ENCODE measurements at places on chromosomes 13 and 19.

DNA sequence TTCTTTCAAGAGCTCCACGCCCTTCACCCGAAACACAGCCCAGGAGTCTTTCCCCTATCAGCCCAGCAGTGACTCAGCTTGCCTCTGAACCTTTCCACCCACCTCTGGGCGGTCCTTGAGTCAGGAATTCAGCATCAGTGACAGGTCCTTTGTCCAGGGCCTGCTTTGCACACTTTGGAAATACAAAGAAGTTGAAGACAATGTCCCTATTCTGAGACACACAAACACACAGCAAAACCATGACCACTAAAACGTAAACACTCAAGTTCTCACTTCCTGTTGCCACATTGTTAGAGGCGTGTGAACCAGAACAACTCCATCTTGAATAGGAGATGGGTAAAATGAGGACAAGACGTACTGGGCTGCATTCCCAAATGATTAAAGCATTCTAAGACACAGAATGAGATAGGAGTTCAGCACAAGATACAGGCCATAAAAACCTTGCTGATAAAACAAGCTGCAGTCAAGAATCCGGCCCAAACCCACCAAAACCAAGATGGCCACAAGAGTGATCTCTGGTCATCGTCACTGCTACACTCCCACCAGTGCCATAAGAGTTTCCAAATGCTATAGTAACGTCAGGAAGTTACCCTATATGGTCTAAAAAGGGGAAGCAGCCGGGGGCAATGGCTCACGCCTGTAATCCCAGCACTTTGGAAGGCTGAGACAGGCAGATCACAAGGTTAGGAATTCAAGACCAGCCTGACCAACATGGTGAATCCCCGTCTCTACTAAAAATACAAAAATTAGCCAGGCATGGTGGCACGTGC, 49.2 kb upstream of the ATP12A start:
- no peak for DNase-seq

GRCh38 chr13:109900320-109900719, 113.9 kb upstream of the IRS2 start:
- DNase-seq = no peak

GRCh38 chr13:93867481-93867880, 612.0 kb downstream of the DCT start:
- no peak for DNase-seq

DNA sequence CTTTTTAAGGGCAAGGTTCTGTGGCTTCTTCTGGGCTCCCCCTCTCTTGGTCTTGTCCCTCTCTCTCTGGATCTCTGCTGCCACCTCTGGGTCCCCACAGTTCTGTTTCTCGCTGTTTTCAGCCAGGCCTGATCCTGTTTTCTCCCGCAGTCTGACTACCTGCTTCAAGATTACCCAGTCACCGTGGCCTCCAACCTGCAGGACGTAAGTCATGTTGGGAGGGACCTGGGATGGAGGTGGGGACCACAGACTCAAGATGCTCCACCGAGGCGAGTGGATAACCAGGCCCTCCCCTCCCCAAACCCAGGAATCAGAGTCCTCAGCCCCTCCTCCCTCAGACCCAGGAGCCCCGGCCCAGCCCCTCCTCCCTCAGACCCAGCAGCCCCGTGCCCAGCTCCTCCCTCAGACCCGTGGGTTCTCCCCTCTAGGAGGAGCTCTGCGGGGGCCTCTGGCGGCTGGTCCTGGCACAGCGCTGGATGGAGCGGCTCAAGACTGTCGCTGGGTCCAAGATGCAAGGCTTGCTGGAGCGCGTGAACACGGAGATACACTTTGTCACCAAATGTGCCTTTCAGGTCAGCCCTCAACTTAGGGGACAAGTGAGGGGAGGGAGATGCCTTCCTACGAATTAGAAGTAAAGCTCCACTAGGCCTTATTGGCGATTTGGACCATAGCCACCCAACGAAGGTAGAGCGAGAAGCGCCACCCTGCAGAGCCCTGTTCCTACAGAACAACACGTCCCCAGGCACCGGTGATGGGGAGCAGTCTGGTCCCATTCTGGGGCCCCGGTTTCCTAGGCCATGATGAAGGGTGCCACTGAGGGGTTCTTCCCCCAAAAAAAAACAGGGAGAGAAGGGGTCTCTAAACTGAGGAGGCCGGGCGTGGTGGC, 2.2 kb downstream of the FLT3LG start:
- DNase-seq = no peak

DNA sequence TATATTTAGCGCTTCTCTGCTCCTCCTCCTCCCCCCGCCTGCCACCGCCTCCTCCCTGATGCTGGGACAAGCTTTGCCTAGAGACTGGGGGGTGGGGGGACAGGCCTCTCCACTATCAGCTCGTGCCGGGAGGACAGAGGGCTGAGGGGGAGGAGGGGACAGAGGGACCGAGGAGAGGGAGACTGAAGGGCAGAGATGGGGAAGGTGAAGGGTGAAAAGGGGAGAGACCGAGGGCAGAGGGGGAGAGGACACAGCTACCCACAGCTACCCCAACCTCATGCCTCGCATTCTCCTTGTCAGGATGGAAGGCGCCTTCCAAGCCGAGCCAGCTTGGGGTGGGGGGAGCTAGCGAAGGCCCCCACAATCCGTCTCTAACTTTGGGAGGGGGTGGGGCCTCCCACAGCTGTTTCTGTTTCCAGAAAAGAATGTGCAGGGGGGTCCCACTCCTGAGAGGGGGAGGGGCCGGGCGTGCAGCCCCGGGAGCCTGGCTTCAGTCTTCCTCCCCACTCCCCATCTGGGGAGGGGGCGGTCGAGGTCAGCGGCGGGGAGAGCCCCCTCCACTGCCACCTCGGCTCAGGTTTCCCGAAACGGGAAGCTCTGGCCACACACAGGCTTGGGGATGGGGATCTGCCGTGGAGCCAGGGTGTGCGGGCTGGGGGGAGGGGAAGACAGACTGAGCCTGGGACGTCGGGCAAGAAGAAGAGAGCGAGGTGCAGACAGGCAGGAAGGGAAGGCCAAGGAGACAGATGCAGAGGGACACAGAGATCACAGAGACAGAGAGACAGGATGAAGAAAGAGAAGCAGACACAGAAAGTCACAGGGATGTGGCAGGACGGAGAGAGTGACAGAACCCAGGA, 1.6 kb downstream of the DACT3 start:
- DNase-seq = no peak

- DNase-seq = no peak
Observed at GRCh38 chr13:41563341-41563983, 106.1 kb downstream of the RGCC start.
